Stimulated activated CD8-positive, alpha-beta memory T cell treated with anti-CD3 and anti-CD28 coated beads, Interleukin-15, amount 100 ng/mL, for 1 hour (primary cell): ENCODE measurements at places on chromosomes 11 and 22.

DNA sequence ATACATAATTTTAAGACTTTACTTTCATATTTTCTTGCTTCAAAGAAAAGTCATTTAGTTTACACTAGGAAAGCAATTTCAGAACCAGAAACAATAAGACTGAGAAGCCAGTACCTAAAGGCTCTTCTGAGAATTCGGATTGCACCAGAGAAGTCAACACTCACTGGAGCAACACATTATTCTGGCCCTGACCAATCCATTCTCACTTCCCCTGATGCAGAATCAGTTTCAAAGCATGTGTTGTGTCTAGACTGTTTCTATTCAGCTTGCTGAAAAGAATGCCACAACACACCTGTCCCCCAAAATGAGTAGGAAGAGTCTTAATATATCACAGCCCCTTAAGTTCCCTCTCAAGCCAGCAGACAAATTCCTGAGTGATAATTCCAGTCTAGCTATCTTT, 1074.3 kb upstream of the TENM4 start:
- no peak for DNase-seq

DNA sequence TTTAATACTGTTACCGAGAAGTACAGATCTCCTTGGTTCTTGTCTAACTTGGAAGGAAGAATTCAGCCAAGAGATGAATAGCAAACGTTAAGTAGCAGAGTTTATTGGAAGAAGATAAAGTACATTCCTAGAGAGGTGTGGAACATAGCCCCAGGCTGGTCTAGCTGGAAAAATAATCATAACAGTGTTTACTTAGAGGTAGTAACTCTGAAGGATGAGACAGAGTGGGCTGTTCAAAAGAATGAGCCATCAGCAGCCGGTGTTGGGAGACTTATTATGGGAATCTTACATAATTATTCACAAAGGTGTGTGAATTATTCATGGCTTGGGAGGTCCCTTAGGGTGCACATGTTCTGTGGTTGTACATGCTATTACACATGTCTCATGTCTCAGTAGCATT, 276.5 kb downstream of the LUZP2 start:
- DNase-seq: no peak

DNA sequence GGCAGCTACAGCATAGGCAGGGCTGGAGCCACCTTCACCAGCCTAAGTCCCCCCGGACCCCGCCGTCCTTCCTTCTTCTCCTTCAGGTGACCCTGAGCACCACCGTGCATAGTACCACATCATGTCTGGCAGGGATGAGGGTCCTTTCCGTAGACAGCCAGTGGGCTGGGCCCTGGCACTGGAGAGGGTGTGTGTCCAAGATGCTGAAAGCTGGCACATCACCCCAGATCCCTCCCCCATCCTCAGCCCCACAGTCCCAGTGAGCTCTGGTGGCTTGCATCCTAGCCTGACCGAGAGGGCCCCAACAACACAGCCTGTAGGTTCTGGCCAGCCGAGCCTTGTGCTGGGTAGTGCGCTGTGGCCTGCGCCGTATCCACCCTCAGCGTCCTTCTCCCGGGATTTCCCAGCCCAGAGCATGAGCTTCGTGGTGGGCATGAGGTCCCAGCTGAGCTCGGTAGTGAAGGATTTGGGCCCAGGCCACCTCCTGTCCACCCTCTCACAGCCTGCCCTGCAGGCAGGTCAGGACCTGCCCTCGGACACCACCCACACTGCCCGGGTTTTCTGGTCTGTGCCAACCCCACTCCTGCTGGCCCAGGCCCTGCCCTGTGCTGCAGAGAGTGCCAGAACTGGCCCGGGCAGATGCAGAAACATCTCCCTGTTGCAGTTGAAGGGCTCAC, 1124.3 kb downstream of the BRD1 start:
- no peak for DNase-seq

DNA sequence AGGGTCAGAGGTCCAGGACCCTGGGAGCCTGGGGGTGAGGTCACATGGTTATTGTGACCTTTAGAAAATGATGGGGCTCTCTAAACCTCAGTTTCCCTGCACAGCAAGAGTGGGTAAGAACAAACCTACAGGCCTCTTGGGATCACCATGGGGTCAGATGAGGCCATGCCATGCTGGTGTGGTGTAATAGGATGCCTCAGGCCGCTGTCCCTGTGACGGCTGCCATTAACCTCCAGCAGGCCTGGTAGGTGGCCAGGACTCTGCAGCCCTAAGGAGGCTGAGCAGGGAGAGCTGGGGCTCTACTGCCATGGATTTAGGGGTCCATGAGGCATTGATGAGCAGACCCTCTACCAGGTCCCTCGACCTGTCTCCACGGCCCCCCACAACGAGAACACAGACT, 265.5 kb downstream of the CTTN start:
- no peak for DNase-seq

DNA sequence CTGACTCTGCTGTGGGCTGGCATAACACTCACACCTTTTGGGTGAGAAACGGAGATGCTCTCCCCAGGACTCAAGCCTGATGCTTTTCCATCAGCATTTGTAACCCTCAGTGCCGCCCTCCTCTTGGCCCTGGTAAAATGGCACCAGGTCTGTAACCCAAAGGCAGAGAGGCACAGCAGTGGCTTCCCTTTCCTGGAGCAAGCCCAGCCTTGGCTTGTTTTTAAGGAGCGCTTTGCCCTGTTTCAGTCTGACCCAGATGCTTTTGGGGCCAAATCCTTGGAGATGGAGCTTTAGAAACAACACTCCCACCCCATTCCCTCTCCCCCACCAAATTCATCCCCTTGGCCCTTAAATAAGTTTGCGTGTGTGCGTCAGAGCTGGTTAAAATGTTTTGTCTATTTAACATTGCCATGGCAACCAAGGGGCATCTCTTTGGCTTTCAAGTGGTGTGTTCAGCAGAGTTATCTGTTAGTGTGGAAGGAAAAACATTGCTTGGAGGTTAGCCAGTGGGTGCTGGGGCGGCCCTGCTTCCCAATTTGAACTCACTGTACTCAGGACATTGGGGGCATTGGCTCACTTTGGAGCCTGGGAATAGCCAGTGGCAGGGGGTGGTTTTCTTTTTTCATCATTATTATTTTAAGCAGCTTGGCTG, 134.1 kb downstream of the NAV2 start:
- DNase-seq: no peak

- DNase-seq: no peak
Measured at GRCh38 chr22:18110194-18110953, at the start of gene TUBA8. Gene TUBA8 (plus strand): TSS chr22:18110809. CDS start chr22:18110866, 57 bp downstream.

DNA sequence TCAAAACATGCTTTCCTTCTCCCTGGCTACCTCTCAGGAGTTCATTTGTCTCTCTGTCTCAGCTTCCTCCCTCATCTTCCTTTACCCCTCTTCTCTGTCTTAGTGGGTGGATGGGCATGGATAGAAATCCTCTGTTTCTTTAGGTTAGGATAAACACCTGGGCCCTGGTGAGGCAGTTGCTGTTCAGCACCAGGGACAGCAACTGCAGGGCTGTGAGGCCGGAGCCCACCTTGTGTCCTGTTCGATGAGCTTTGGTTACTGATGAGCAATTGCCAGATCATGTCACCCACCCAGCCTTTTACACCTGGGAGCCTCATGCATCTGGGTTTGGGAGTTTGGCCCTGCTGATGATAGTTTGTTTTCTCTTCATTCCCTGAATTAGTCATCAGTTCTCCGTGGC, 6.1 kb upstream of the CRYBB3 start:
- DNase-seq: no peak

- DNase-seq: no peak
Measured at GRCh38 chr11:10925149-10925926, 67.5 kb upstream of the ZBED5 start.

DNA sequence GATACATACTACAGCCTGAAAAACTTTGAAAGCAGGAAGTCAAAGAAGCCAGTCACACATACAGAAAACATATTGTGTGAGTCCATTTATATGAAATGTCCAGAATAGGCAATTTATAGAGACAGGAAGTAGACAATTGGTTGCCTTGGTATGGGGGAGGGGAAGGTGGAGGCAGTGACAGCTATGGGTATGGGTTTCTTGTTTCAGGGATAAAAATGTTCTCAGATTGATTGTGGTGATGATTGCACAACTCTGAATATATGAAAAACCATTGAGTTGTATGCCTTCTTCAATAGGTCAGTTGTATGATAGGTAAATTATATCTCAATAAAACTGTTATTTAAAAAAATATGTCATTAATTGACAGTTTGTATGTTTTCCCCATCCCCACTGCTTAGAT, 137.6 kb downstream of the SNX19 start:
- DNase-seq: no peak

GRCh38 chr22:49404576-49405241, 423.0 kb downstream of the BRD1 start:
- no peak for DNase-seq

- DNase-seq: no peak
Measured at GRCh38 chr11:75839851-75840250, 24.8 kb downstream of the UVRAG start.

- DNase-seq: no peak
Measured at GRCh38 chr11:19970944-19971343, 189.3 kb downstream of the DBX1 start.

DNA sequence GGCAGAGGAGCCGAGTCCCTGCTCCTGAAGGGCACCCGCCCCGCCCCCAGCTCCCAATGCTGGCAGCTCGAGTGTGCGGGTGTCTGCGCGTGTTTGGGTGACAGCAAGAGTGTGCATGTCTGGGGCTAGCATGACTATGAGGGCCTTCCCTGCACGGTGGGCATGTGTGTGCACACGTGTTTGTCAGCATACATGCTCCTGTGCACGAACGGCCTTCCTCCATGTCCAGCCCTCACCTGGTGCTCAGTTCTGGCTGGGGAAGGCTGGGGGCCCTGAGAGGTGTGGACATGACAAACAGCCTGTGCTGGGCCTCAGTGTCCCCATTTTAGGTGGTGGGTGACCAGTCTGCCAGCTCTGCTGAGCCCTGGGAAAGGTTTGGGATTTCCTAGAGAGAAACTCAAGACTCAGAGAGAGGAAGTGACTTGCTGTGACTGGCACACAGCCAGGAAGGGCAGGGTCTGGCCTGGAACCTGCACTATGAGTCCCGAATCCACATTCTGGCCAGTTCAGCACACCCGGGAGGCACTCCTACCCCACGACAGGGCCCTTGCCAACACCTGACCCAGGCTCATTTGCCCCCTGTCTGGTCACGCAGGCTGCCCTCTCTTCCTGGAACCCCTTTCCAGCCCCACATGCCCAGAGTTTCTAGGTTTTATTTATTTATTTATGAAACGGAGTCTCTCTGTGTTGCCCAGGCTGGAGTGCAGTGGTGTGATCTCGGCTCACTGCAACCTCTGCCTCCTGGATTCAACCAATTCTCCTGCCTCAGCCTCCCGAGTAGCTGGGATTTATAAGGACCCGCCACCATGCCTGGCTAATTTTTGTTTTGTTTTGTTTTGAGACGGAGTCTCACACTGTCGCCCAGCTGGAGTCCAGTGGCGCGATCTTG, 3.3 kb upstream of the SHISA8 start:
- no peak for DNase-seq

GRCh38 chr11:107924306-107924705, 3.9 kb upstream of the RAB39A start:
- DNase-seq: no peak

- DNase-seq: no peak
Measured at GRCh38 chr11:114433376-114433775, 5.9 kb upstream of the REXO2 start.

- no peak for DNase-seq
Measured at GRCh38 chr22:17436981-17437412, 67.7 kb downstream of the CECR2 start.

DNA sequence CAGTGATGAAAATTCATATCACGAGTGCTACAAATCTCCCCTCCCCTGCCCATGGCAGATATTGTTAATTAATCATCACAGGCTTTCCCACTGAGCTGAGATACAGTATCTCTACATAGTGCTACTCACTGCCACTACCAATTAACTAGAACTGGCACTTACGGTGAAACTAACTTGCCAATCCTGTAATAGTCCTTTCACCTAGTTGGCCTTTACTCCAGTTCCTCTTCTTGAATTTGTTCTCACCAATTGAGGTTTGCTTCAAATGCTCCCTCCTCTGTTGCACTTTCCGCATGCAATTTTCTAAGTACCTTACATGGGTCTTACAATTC, 11.9 kb upstream of the PRRG4 start:
- no peak for DNase-seq

- no peak for DNase-seq
Measured at GRCh38 chr22:49934160-49934890, 15.9 kb downstream of the CRELD2 start.

GRCh38 chr22:36341640-36342041, 46.1 kb downstream of the MYH9 start:
- no peak for DNase-seq

GRCh38 chr11:95544095-95544856, 245.3 kb downstream of the FAM76B start:
- DNase-seq: no peak

- DNase-seq: no peak
Measured at GRCh38 chr11:45692808-45693453, 27.5 kb upstream of the CHST1 start.

DNA sequence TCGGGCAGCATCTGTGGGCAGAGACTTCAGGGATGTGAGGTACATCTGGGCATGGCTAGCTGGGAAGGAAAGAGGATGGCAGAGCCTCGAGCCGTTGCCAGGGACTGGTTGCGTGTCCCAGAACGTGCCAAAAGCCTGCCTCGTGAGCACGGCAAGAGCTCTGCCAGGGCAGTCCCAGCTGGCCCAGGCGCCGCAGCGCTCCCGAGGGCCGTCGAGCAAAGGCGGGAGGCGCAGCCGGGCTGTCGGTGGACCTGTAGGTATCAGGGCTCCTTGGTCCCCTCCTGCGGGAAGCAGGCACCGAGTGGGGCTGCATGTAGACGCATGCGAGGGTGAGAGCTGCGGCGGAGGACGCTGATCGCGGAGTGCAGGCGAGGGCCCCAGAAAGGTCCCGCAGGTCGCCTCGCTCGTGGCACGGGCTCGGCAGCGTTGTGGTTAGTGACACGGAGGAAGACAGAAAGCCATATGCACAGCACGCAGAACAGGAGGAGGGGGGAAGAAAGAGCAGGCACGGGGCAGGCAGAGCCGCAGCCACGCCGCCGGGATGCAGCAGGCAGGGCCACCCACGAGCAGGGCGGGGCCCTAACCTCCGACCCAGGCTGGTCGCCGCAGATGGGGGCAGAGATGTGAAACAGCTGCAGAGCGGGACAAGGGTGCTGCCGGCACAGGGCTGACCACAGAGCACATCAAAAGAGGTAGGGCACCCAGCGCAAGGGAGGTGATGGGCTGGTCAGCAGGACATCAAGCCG, 18.0 kb downstream of the LSP1 start:
- DNase-seq: no peak

GRCh38 chr22:38612217-38613006, 42.4 kb upstream of the DMC1 start:
- no peak for DNase-seq

DNA sequence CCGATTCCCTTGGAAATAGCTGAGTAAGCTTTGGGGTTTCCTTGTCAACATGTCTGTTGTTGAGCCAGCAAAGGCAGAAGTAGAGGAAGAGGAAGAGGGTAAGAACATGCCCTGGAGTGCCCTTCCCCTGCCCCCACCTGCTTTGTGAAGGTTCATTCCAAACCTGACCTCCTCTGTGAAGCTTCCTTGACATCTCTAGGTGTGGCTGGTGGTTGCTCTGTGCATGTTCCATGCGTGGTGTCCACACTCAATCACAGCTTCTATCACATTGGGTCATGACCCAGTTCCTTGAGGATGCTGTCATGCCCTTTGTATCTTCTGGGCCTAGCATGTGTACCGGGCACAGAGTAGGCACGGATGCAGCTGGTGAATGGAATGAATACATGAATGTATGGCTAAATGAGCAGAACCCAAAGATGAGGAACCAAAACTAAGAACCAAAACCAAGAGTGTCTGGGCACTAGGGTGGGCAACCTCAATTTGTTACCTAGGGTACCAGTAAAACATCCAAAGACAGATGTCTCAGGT, 23.7 kb upstream of the FXYD6 start:
- DNase-seq: no peak
